ENCODE measurements at places on chromosomes 16 and 17. TPM values are rescaled to one million over a fixed set of nuclear protein-coding genes. Genes with fewer than 3 reads are reported as not detected.

The GH2 gene
- not detected for total RNA-seq

The SLC52A1 gene
- total RNA-seq, result 0.18 TPM

The C17orf50 gene
- not detected for total RNA-seq

The SLC7A5 gene
- total RNA-seq, result 61.9 TPM

The ZNF174 gene
- 15.7 TPM for total RNA-seq

The MYL4 gene
- total RNA-seq, result not detected

The DOC2B gene
- not detected for total RNA-seq

The RHBDF2 gene
- 26.7 TPM for total RNA-seq

The SULT1A2 gene
- 4.7 TPM for total RNA-seq

The DHRS7C gene
- not detected for total RNA-seq

The BCL7C gene
- total RNA-seq, result 39.0 TPM

The CRYBA1 gene
- not detected for total RNA-seq

The KRT24 gene
- not detected for total RNA-seq

The ATP6V0D1 gene
- total RNA-seq, result 114 TPM

The PLA2G10 gene
- not detected for total RNA-seq

The KRT9 gene
- total RNA-seq, result not detected

The NOD2 gene
- total RNA-seq, result not detected

The PYY gene
- total RNA-seq, result not detected

The PRSS33 gene
- not detected for total RNA-seq

The KRTAP9-4 gene
- not detected for total RNA-seq

The FOXL1 gene
- total RNA-seq, result 1.6 TPM

The COL1A1 gene
- 3,370 TPM for total RNA-seq

The EFNB3 gene
- 7.0 TPM for total RNA-seq

The LPO gene
- not detected for total RNA-seq

The CPHXL2 gene
- total RNA-seq, result not detected

The MEIOB gene
- total RNA-seq, result 0.18 TPM

The KRT14 gene
- not detected for total RNA-seq

The PROCA1 gene
- total RNA-seq, result not detected

The PYDC1 gene
- not detected for total RNA-seq

The TBX21 gene
- not detected for total RNA-seq

The JUP gene
- 54.1 TPM for total RNA-seq

The SOCS1 gene
- total RNA-seq, result 10.5 TPM

All from cardiac atrium fibroblast (primary cell).